Kidney (tissue), 22 donors: ENCODE measurements at places on chromosomes 4 and X. TPM values are rescaled to one million over a fixed set of nuclear protein-coding genes. Genes with fewer than 3 reads are reported as not detected.
A peak's percentile ranks its signal among the peaks of the same experiment; 100 is the strongest.

GRCh38 chr4:40200875-40201801 is 4.3 kb downstream of the RHOH start:
- H3K4me1 ChIP-seq: no peaks in the 10 kb centered on the region
- H3K4me3 ChIP-seq: no peak overlapping the region
- DNase-seq: no peak
- H3K27me3 ChIP-seq: no peaks in the 10 kb centered on the region

GRCh38 chr4:139943277-139943676 is 210.7 kb downstream of the MAML3 start:
- H3K4me1 ChIP-seq: no peaks in the 10 kb centered on the region
- no peak overlapping the region for H3K27ac ChIP-seq
- no peak for DNase-seq
- no peaks in the 10 kb centered on the region for H3K36me3 ChIP-seq
- no peaks in the 10 kb centered on the region for H3K27me3 ChIP-seq

DNA sequence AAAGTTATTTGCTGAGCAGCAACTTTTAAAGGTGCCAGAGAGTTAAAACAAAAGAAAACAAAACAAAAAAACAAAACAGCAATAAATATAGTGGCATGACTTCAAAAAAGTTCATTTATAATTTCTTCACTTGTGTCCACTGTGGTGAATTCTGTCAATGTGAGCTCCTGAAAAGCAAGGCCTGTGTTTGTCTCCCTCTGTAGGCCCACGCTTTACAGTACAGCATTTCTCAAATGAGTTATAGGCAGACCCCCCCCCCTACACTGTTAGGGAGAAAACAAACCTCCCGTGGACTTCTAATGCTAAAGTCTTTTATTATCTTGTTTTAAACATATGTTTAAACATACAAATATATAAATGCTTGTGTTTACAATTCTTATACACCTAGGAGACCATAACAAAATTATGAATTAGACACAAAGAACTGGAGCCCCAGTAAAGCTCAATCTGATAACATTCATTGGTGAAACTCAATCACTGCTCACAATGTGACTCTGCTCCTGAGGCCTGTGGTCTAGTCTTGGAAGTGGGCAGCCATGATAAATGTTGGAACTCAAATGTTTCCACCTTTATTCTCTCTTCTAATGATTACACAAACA is 47.0 kb upstream of the SCOC start:
- H3K4me3 ChIP-seq: no peak overlapping the region
- no peak overlapping the region for H3K27ac ChIP-seq

DNA sequence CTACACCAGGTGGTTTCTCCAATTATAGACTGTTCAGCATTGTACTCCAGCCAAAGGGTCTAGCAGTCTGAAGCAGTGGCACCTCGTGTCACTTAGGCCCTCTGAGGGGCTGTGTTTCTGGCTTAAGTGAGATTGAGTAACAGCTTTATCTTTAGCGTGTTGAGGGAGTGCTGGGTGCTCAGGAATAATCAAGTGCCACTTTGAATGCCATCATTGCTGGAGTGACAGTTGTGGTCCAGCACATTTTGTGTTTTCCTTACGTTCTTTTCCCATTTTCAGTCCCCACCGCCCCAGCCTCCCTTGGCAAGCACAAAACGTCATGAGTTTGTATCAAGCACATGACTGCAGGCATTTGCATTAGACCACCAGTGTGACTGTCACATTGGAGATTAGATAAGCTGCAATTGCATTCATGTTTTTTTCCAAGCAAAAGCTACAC is 58.7 kb downstream of the FNIP2 start:
- H3K4me3 ChIP-seq: no peak overlapping the region
- H3K36me3 ChIP-seq: no peaks in the 10 kb centered on the region
- no peaks in the 10 kb centered on the region for H3K27me3 ChIP-seq
- DNase-seq: no peak
- peak overlapping the region; percentile 93 for H3K27ac ChIP-seq
- peaks cover 45% of the 10 kb centered on the region for H3K4me1 ChIP-seq

DNA sequence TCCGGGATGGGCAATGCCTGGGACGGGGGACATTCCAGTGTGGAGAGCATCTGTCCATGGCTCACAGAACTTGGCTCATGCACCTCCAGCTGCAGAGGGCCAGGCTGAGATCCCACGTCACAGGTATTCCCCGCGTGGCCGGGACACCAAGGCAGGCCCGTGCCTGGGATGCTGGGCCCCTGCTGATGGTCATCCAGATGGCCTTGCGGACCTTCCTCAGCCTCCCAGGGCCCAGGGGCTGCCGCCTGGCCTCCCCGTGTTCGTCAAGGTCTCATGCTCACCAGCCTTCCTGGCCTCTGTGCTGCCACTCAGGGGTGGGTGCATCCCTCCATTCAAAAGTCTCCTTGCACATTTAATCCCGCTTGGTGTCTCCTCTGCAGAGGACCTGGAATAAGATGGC is 40.9 kb upstream of the LRPAP1 start:
- H3K4me1 ChIP-seq: no peaks in the 10 kb centered on the region
- H3K4me3 ChIP-seq: no peak overlapping the region
- no peak overlapping the region for H3K27ac ChIP-seq
- H3K36me3 ChIP-seq: no peaks in the 10 kb centered on the region
- H3K27me3 ChIP-seq: no peaks in the 10 kb centered on the region

DNA sequence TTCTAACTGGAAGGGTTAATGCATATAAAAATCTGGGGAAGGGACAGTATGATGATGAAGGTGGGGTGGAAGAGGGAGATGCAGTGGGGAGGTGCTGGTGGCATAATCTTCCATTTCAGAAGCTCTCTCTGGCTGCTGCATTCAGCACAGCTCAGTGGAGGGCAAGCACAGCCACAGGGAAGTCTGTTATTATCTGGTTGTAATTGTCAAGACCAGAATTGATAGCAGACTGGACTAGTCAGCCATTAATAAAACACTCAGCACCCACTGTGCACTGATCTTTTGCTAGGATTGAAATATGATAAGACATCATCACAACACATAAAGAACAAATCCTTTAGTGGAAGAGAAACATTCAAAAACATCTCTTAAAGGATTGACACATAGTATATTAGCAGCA is 414.2 kb upstream of the LCORL start:
- no peaks in the 10 kb centered on the region for H3K36me3 ChIP-seq
- no peak for DNase-seq
- no peaks in the 10 kb centered on the region for H3K27me3 ChIP-seq
- H3K4me3 ChIP-seq: no peak overlapping the region
- H3K4me1 ChIP-seq: no peaks in the 10 kb centered on the region

GRCh38 chr4:102399021-102399420 is 53.7 kb upstream of the SLC39A8 start:
- no peak for DNase-seq
- no peaks in the 10 kb centered on the region for H3K36me3 ChIP-seq
- no peaks in the 10 kb centered on the region for H3K27me3 ChIP-seq
- H3K4me1 ChIP-seq: no peaks in the 10 kb centered on the region
- no peak overlapping the region for H3K4me3 ChIP-seq
- H3K27ac ChIP-seq: no peak overlapping the region

The H2BW2 gene
- total RNA-seq: not detected

The AFAP1 gene
- total RNA-seq: 26.3 TPM

The ARHGEF38 gene
- total RNA-seq: 41.1 TPM
